Prostate gland (tissue), 2 donors: ENCODE measurements at places on chromosomes 3 and 15. TPM values are rescaled to one million over a fixed set of nuclear protein-coding genes. Genes with fewer than 3 reads are reported as not detected.

The FILIP1L gene
- total RNA-seq: 9.5 TPM

The GOLGA8T gene
- total RNA-seq: not detected

DNA sequence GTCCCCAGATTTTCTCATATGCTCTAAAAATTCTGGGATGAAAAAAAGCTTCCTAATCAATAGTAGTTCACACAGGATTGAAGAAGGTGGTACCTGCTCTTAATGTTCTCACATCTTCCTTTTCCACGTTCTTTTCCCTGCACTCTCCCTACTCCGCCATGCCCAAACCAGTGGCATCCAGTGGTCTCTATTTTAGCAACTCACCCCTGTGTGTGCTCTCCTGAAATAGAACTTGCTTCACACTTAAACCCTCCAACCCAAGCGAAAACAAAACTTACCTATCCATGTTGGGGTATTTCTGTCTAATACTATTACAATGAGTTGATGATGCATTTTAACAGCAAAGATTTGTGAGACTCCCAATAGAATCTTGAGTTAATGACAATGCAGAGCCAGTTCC, 148.8 kb downstream of the PLD1 start:
- H3K27me3 ChIP-seq: no peaks in the 10 kb centered on the region
- no peak overlapping the region for H3K4me3 ChIP-seq
- H3K4me1 ChIP-seq: no peaks in the 10 kb centered on the region
- no peak for DNase-seq
- no peaks in the 10 kb centered on the region for H3K36me3 ChIP-seq
- no peak overlapping the region for H3K27ac ChIP-seq

GRCh38 chr15:70569091-70569713, 194.2 kb downstream of the UACA start:
- no peaks in the 10 kb centered on the region for H3K36me3 ChIP-seq
- no peaks in the 10 kb centered on the region for H3K4me1 ChIP-seq
- peak; percentile 28 for DNase-seq
- no peaks in the 10 kb centered on the region for H3K27me3 ChIP-seq
- no peak overlapping the region for H3K27ac ChIP-seq
- H3K4me3 ChIP-seq: no peak overlapping the region

DNA sequence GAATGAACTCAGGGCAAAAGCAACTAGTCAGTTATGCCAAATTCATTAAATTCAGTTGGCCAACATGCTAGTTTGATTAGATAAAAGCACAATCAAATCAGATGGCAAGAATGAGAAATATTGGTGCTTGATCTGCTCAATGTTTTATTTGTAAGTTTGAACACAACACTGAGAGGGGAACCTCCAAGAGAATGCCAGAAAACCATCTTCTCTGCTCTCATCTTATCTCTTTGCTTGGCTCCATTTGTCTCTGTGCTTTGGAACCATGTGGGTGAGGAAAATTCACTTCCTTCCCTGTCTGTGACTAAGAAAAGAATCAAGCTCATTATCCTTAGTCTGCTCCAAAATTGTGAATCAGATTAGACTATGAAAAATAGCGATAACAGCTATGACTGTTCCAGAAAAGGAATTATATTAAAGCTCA, 43.6 kb upstream of the DCBLD2 start:
- H3K27ac ChIP-seq: no peak overlapping the region
- H3K36me3 ChIP-seq: no peaks in the 10 kb centered on the region
- DNase-seq: no peak
- no peak overlapping the region for H3K4me3 ChIP-seq
- H3K4me1 ChIP-seq: no peaks in the 10 kb centered on the region
- no peaks in the 10 kb centered on the region for H3K27me3 ChIP-seq
